ENCODE measurements at places on chromosomes 16 and 17.

DNA sequence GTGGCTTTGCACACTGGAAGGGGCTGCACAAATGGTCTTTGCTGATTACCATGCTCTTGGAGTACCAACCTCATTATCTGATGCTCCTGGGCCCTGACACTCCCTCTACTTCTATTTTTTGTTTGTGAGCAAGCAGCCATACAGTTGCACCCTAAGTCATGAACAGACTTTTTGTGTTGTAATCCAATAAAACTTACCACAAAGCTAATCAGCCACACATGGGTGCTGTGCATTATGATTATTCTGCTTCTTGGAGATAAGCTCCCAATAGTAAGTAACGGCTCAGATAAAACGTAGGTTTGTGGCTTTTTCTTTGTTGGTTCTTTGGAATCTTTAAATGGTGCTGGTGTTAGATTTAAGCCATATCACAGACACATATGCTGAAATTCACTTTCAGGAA is 76.2 kb downstream of the CCT6B start:
- DNase-seq, result no peak

GRCh38 chr17:39665642-39666224 is 584 bp downstream of the TCAP start:
- peak; percentile 17 for DNase-seq

DNA sequence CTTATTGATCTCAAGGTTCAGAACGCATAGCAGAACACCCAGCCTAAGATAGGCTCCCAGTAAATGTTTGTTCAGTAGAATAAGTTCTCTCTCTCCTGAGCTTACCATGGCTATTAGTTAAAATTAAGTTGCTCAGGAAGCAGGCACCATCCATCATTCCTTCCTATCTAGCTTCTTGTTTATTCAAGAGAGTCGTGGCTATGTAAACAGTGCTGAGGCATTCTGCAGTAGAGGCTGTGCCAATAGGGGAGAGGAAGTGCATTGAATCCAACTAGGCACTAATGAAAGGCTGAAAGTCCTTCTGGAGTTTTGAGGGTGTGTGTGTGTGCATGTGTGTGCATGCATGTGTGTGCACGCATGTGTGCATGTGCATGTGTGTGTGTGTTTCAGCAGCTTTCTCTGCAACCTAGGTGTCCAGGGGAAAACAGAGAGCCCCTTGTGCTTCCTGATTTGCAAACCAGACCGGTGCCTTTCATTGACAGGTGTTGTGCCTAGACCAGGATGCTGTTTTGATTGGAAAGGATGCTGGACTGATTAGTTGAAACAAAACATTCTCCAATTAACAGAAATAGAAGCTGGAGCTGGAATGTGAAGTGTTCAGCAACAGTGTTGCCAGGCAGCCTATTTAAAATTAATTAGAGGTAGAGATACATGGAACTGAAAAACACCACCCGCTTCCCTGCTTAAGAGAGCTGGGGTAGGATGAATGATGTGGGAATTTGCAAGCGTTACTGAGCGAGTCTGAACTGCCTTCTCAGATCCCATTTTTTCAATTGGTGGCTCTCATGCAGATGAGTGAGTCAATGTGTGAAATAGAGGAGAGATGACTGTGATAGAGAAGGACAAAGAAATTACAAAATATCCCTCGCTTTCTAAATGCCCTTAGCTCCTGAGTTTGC is 103.3 kb upstream of the CLEC3A start:
- no peak for DNase-seq

- DNase-seq, result no peak
Observed at GRCh38 chr16:22400900-22401299, 26.5 kb upstream of the CDR2 start.

DNA sequence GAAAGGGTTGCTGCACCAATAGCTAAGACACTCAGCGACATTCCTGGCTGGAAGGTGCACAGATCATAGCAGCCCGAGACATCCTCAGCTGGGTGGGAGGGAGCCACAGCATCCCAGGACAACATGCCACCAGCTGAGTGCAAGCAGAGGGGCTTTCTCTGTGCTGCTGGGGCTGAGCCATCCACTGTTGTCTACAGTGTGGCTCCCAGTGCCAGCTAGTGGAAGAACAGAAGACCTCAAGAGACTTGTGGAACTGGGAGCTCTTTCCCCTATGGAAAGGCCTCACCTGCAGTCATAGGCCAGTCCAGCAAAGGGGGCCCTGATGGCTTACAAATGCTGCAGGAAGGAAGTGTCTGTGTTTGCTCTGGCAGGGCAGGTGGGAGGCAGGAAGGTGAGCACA is 131.0 kb downstream of the C16orf78 start:
- no peak for DNase-seq

DNA sequence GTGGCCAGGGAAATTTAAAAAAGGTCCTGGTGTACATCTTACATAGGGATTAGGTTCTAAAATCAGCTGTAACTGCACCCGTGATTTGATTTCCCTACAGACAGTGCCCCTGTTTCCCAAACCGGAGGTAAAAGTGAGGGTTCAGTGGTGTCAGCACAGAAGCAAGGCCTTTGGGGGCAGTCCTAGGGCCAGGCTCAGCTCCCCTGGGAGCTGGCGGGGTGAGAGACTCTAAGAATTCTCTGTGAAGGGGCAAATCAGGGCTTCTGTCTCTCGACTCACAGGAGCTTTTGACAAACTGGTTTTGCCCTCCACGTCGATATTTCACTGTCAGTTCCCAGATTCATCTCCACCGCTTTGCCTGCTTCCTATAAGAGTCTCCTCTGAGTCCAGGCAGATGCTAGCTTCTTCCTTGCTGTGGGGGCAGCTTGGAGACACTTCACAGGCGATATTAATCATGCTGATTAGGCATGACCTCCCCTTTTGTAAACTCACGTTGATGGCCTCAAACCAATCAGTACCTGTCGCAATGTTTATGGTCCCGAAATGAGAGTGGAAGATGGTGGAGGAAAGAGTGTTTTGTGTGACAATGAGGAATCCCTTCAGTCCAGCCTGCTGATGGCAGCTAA is 234.2 kb upstream of the TOX3 start:
- no peak for DNase-seq

DNA sequence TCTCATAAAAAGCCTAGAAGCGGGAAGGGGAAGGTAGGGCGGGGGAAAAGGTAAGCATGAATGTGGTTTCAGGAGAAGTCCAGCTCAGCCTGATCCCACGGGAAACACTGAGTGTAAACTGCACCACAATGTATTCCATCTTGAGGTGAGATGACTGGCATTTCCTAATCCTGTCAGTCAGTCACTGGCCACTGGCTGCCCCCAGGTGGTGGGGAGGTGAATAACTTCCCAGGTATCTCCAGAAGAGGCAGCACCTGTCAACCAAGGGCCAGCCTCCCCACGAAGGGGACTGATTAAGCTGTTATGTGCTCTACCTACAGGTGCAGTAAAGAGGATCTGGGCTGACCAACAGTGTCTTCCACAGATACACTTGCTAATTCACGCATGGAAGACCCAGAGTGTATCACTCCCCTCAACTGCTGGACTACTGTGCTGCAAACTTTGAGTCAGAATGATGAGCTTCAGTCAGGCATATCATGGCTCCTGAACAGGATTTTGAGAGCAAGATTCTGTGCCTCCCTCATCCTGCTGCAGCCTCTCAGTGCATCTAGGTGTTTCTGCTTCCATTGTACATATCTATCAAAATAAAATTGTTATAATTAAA is 108.5 kb upstream of the CCL2 start:
- peak; percentile 66 for DNase-seq

Data from activated CD4-positive, alpha-beta T cell treated with anti-CD3 and anti-CD28 coated beads, Interleukin-2, amount 50 U/mL, for 16 hours (primary cell).